ENCODE measurements at places on chromosomes 16 and 17.

DNA sequence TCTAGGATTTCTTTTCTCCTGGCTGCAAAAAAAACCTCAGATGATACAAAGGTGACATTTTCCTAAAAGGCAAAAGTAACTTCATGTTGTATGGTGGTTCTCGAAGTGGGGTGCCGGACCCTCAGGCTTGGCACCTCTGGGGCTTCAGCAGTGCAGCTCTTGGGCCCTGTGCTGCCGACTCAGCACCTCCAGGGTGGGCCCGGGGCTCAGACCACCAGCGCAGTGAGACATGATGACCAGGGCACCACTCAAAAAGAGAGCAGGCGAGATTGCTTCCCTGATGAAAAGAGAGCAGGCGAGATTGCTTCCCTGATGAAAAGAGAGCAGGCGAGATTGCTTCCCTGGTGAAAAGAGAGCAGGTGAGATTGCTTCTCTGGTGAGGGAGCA is 98.7 kb upstream of the ZNF750 start:
- no peak for DNase-seq

- no peak for DNase-seq
These were observed 364.3 kb upstream of the TOM1L1 start for GRCh38 chr17:54536306-54536705.

- DNase-seq = no peak
These were observed 38.0 kb downstream of the CACNG3 start for GRCh38 chr16:24294131-24294530.

GRCh38 chr17:78101112-78101511 is 27.4 kb downstream of the TMC6 start:
- no peak for DNase-seq

DNA sequence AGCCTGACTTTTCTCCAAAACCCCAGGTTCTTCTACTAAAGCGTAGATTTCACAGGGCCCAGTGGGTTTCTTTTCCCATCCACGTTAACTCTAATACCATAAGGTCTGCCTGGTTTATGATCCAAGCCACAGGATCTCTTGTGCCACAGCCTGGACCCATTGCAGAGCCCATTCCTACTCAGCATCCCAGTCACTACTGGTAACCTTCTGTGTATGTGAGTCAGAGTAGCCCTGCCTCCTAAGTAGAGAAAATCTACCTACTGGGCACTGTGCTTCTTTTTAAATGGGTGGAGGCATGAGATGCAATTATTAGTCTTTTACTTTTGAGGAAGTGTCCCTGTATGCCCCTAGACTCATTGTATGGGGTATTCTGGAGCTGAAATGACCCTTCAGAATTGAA is 13.5 kb downstream of the CCL11 start:
- no peak for DNase-seq

GRCh38 chr16:60648290-60648689 is 1387.9 kb downstream of the CDH8 start:
- DNase-seq = no peak

- no peak for DNase-seq
These were observed 6.3 kb downstream of the VWA3A start for GRCh38 chr16:22098405-22099255.

DNA sequence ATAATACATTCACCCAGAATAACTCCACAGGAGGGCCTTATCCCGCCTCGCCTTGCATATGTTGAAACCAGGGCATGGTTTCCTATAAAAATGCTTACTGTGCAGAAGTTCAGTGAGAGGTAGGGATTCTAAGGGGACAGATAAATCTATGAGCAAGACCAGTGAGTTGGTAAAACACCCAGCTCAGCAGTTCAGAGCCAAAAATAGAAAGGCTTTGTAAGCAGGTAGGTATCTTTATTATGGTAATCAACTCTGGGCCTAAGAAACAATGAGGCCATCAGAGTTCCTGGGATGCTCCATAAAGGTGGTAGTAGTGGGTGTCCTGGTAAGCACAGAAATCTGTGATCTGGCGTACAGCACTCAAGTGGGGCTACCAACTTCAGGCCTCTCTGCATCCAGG is 549.4 kb upstream of the CDH5 start:
- DNase-seq = no peak

- no peak for DNase-seq
These were observed 10.1 kb upstream of the COG1 start for GRCh38 chr17:73182616-73183310.

- no peak for DNase-seq
These were observed 22.6 kb downstream of the SLC25A10 start for GRCh38 chr17:81734405-81735263.

GRCh38 chr16:64478252-64478906 is 643.5 kb downstream of the CDH11 start:
- no peak for DNase-seq

DNA sequence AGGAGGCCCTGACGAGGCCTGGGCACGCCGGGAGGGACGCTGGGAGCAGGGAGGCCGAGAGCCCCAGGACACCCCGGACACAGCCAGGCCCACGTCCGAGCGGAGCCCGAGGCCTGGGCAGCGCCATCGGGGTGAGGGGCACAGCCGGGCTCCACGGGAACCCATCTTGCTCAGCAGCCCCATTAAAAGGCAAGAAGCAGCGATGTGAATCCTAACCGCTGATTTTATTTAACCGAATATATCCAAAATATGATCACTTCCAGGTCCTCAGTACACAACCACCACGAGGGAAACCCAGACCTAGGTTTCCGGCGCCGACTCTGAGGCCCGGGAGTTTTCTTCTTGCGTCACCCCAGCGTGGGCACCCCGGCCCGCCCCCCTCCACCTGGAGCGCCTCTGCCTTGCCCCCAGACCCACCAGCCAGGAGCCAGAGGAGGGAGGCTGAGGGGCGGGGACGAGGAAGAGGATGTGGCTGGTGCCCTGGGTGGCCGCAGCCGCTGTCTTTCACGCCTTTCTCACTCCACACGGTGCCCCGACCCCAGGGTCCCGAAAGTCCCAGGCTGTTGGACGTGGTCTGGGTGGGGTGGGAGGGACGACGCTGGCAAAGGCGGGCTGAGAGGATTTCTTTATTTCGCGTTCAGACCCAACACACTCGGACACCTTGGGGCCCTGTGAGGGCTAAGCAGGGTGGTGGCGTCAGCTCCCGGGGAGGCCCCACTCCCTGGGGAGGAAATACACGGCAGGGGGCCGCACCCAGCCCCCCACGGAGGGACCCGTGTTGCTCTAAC is 568 bp upstream of the CCDC154 start:
- no peak for DNase-seq

- DNase-seq = no peak
These were observed at the start of gene COL1A1 for GRCh38 chr17:50201276-50201854. TSS of gene COL1A1 (minus strand) at chr17:50201631. CDS start at chr17:50201513, 118 bp downstream.

DNA sequence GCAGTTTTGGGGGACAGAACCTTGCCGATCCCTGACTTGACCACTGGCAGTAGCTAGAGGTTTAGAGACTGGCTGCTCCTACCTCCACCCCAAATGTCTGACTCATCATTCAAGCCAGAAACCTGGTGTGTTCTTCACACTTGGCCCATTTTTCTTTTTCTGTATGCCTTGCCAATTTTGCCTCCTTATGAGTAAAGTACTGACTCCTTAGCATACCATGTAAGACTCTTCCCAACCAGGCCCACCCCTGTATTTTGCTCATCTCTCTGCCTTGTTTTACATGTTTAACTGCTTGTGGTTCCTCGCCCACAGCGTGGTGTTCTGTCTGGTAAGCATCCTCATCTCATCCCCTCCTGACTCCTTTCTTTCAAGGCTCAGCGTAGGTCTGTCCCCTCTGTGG is 37.9 kb downstream of the NUP88 start:
- no peak for DNase-seq

DNA sequence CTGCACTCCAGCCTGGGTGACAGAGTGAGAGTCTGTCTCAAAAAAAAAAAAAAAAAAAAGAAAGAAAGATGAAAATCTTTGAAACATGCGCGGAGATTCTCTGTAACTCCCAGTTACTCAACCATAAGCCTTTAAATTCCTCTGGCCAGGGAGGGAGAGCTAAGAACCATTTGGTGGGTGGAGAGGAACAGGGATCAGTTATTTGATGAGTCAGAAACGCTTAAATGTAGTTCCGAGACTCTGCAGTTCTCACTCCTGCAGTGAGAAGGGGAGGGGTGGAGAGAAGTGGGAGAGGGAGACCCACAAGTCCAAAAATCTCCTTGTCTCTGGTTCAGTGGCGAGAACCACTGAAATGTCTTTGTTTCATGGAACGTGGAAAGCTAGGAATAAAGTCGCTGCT is 266.7 kb downstream of the SOX9 start:
- no peak for DNase-seq

GRCh38 chr16:12811441-12812383 is 8.0 kb upstream of the CPPED1 start:
- no peak for DNase-seq

- DNase-seq = no peak
These were observed 31.0 kb upstream of the KCNJ2 start for GRCh38 chr17:70138291-70138865.

DNA sequence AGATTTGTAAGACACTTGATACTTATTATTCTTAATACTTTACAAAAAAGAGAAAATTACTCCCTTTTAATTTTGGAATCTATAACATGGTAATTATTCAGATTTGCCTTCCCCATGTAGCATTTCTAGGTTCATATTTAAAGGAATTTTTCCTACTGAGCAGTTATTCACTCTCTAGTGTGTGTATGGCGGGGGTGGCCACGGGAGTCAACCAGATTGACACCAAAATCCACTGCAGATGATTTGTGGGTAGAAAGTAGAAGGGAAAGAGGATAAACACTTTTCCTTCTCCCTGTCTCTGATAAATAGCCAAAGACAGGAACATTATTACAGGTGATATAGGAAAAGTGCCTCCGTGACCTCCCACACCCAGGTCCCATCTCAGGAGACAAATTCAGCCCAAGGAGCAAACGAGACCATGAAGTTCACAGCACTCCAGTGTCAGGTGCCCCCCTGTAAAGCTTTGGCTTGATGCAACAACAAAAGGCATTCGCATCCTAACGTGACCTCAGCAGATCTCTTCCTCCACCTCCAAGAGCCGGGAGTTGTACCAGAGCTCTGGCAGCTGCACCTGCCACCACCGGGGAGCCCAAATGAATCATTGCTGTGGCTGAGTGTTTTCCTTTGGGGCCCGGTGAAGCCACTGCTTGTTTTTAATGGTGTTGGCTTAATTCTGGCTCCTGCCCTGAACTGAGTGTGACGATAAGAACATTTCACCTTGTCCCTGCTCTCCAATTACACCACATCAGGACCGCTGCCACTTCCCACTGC is 92.7 kb upstream of the NOL11 start:
- DNase-seq = no peak

DNA sequence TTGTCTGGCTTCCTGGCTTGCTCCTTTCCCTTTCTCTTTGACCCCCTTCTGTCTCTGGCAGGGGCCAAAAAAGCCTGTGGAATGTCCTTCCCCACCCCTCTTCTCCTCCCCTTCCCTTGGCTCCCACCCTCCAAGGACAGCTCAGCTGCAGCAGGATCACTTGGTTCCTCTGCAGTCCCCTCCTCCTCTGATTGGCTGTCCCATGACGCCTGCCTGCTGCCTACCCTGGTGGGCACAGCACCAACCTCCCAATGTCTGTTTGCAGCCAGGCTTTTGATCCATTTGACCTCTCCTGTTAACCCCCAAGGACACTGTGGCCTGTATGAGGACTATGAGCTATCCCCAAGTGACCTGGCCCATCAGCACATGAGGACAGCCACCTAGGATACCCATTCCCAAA is 14.8 kb upstream of the MTMR4 start:
- DNase-seq = no peak

GRCh38 chr16:56286809-56287208 is 95.5 kb downstream of the GNAO1 start:
- DNase-seq = no peak

GRCh38 chr16:3576211-3576610 is 992 bp downstream of the NLRC3 start:
- DNase-seq = no peak

GRCh38 chr17:36885771-36886377 is 51.4 kb upstream of the LHX1 start:
- no peak for DNase-seq

DNA sequence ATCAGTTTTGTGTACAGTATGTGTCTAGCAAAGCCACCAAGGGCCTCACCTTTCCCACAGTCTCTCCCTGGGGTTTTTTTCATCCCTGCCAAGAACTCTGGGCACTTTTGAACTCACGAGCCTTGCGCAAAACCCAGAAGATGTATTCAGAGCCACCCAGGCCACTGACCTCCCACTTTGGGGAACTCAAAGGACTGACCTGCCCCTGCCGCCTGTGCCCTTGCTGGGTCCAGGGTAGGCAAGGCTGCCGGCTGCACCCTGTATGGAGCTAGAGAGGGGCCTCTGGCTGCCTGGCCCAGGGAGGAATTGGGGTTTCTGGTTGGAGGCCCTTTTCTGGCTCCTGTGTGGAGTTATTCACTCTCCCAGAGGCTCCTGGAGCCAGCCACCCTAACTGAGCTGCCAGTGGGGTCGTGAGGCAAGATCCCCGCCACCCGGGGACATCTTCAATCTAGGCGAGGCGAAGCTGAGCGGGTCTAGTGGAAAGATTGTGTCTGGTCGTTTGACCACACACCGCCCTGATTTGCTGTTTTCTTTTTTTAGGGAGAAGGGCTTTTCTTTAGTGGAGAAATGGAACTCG is 1.9 kb downstream of the CDK5R1 start:
- DNase-seq = no peak

DNA sequence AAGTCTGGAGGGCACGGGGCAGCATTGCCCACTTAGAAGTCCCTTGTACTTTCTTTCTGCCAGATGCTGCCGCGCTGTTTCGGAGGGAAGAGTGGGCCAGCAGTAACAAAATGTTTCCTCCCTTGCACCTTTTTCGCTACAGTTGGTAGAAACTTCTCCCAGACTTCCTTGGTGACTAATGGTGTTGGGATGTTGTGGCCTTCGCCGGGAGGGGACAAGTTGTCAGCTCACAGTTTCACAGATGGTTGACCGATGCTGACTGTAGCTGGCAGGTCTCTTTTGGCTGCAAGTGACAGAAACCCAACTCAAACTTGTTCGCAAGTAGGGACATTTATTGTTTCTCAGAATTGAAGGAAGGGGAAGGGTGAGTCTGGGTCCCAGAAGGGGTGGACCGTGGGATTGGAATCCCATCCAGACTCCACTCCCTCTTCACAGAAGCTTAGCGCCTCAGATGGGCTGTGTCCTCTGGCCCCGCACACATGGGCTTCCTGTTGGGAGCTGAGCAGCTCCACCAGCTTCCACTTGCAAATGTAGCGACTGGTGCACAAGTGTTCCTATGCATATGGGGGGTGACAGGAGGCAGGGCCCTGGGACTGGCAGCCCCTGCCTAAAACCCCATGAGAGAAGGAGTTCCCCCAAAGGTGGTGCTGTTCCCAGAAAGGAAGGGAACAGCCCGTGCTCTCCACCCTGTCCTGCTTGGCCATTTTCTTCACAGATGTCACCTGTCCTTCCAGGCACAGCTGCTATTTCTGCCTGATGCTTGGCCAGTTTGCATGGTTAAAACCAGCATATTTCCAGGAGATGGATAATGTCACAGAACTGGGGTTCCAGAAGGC is 30.9 kb upstream of the RPRML start:
- DNase-seq = no peak

DNA sequence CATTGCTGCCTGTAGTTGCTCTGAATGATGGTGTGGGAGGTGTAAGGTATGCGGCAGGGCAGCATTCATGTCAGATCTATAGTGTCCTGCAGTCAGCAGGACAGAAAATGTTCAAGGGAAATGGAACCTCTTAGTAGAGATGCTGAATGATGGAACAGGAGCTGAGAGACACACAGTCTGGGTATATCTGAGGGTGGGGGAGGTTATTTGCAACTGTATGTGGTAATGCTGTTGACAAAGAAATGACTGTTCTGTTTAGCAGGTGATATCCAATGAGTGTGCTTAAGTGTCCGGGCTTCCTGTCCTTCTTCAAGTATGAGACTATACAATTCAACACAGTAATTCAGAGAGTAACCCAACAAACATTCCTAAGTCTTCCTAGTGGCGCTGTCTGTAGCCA is 46.6 kb downstream of the STH start:
- no peak for DNase-seq

GRCh38 chr16:8355675-8356074 is 234.6 kb downstream of the TMEM114 start:
- no peak for DNase-seq

Data from activated T-cell treated with anti-CD3 and anti-CD28 coated beads for 48 hours (primary cell).